ENCODE measurements at places on chromosomes 6 and 20.

DNA sequence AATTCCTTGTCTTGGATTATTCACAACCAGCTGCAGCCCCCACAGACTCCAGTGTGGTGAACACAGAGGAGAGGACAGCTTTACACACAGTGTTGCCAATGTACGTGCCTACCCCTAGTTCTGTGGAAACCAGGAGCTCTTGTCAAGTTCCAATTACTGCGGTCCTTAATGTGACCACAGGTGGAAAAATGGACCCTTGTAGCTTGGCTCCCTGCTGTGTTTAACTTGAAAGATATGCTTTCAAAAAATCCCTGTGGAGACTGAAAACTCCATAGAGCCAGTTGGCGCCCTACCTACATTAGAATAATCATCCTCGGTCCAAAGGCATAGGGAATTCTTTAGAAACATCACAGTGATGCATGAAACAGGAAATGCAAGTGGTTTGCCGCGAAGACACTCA, 118.3 kb upstream of the SLC22A23 start:
- no peak overlapping the region for H3K4me3 ChIP-seq
- H3K27ac ChIP-seq = no peak overlapping the region
- H3K36me3 ChIP-seq = no peaks in the 10 kb centered on the region
- no peaks in the 10 kb centered on the region for H3K27me3 ChIP-seq
- no peak for DNase-seq

DNA sequence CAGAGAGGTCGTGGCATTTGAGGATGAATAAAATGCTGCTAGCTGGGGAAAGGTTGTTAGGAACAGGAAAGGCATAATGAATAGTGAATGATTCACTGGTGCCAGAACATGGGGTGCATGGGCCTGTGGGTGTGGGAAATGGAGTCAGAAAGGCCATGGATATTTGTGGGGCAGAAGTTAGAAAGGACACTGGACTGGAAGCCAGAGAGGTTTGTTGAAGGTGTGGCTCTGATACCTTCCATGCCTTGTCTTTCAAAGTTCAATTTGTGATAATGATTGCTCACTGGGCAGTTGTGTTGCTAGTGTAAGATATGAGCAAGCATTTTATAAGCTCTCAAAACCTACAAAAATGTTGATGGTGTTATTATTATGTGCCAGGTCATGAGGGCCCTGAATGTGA, 32.7 kb downstream of the LRRC1 start:
- no peak overlapping the region for H3K27ac ChIP-seq
- no peaks in the 10 kb centered on the region for H3K27me3 ChIP-seq
- H3K4me1 ChIP-seq = peaks cover 29% of the 10 kb centered on the region
- no peak for DNase-seq
- no peaks in the 10 kb centered on the region for H3K36me3 ChIP-seq
- H3K4me3 ChIP-seq = no peak overlapping the region

DNA sequence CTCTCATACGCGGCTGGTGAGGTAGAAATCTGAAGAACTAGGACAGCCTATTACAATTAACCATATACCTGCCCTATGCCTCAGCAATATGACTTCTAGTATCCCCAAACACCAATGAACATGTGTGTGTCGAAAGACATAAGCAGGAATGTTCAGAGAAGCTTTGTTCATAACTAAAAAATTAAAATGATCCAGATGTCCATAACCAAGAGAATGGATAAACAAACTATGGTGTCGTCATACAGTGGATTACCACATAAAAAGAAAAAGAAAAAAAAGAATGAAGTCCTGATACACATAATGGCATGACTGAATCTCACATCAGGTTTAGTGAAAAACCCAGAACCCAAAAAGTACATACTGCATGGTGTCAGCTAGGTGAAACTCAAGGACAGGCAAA, 73.9 kb downstream of the MDN1 start:
- no peak overlapping the region for H3K4me3 ChIP-seq
- no peak for DNase-seq
- no peaks in the 10 kb centered on the region for H3K27me3 ChIP-seq
- H3K4me1 ChIP-seq = no peaks in the 10 kb centered on the region

- DNase-seq = no peak
- H3K4me1 ChIP-seq = no peaks in the 10 kb centered on the region
- H3K4me3 ChIP-seq = no peak overlapping the region
Measured at GRCh38 chr6:7183707-7184106, 75.9 kb downstream of the RREB1 start.

- no peak overlapping the region for H3K27ac ChIP-seq
- DNase-seq = no peak
- no peak overlapping the region for H3K4me3 ChIP-seq
- H3K27me3 ChIP-seq = no peaks in the 10 kb centered on the region
- no peaks in the 10 kb centered on the region for H3K4me1 ChIP-seq
- H3K36me3 ChIP-seq = no peaks in the 10 kb centered on the region
Measured at GRCh38 chr20:6559791-6560190, 207.7 kb upstream of the BMP2 start.

GRCh38 chr20:35271904-35272303, 6.0 kb downstream of the MMP24OS start:
- H3K36me3 ChIP-seq = peaks cover 23% of the 10 kb centered on the region
- peaks cover 30% of the 10 kb centered on the region for H3K4me1 ChIP-seq
- H3K27me3 ChIP-seq = no peaks in the 10 kb centered on the region

GRCh38 chr6:15754035-15754705, 91.3 kb upstream of the DTNBP1 start:
- H3K27me3 ChIP-seq = no peaks in the 10 kb centered on the region
- H3K4me1 ChIP-seq = no peaks in the 10 kb centered on the region
- H3K27ac ChIP-seq = no peak overlapping the region
- H3K36me3 ChIP-seq = no peaks in the 10 kb centered on the region
- no peak for DNase-seq
- no peak overlapping the region for H3K4me3 ChIP-seq

GRCh38 chr6:157614026-157614568, 208.9 kb upstream of the SNX9 start:
- no peak for DNase-seq
- H3K27ac ChIP-seq = no peak overlapping the region
- H3K36me3 ChIP-seq = no peaks in the 10 kb centered on the region
- H3K27me3 ChIP-seq = no peaks in the 10 kb centered on the region
- no peaks in the 10 kb centered on the region for H3K4me1 ChIP-seq
- H3K4me3 ChIP-seq = no peak overlapping the region

GRCh38 chr6:44697327-44697726, 309.8 kb downstream of the CDC5L start:
- no peak overlapping the region for H3K27ac ChIP-seq
- H3K27me3 ChIP-seq = no peaks in the 10 kb centered on the region
- DNase-seq = no peak
- no peaks in the 10 kb centered on the region for H3K4me1 ChIP-seq
- no peaks in the 10 kb centered on the region for H3K36me3 ChIP-seq

DNA sequence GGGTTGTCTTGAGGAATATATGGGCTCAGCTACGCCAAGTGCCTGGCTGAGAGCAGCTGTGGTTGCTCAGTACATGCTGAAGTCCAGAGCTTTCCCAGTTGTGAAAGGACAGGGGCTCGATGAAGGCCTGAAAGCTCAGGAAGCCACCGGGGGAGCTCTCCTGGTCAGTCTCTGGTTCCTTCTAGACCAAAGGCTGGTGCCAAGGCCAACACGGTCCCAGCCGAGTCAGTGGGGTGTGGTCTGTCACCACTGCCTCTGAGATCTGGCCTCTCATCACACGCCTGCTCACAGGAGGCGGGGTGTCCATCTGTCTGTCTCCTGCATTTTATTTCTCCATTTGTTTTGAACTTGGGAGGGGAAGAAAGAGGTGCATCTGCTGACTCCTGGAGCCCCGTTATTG, 4.9 kb upstream of the FAM83C start:
- no peaks in the 10 kb centered on the region for H3K27me3 ChIP-seq
- H3K4me3 ChIP-seq = no peak overlapping the region
- DNase-seq = no peak
- no peaks in the 10 kb centered on the region for H3K36me3 ChIP-seq
- no peak overlapping the region for H3K27ac ChIP-seq

- no peaks in the 10 kb centered on the region for H3K27me3 ChIP-seq
- no peak for DNase-seq
- H3K27ac ChIP-seq = no peak overlapping the region
- no peaks in the 10 kb centered on the region for H3K36me3 ChIP-seq
Measured at GRCh38 chr20:24818056-24818455, 131.0 kb upstream of the CST7 start.

GRCh38 chr6:113690281-113691259, 166.6 kb upstream of the MARCKS start:
- H3K27me3 ChIP-seq = no peaks in the 10 kb centered on the region
- H3K4me3 ChIP-seq = no peak overlapping the region
- H3K36me3 ChIP-seq = no peaks in the 10 kb centered on the region
- no peak overlapping the region for H3K27ac ChIP-seq

- H3K36me3 ChIP-seq = no peaks in the 10 kb centered on the region
- peak within 1 kb of the TSS; percentile 76 for H3K27ac ChIP-seq
- peak within 1 kb of the TSS; percentile 77 for H3K4me3 ChIP-seq
- peaks cover 4% of the 10 kb centered on the region for H3K4me1 ChIP-seq
- H3K27me3 ChIP-seq = no peaks in the 10 kb centered on the region
Measured at GRCh38 chr20:9068841-9069663, at the start of gene PLCB4. Gene PLCB4, plus strand, starts transcription at chr20:9069087. Its CDS starts 238,728 bp downstream, at chr20:9307815.

DNA sequence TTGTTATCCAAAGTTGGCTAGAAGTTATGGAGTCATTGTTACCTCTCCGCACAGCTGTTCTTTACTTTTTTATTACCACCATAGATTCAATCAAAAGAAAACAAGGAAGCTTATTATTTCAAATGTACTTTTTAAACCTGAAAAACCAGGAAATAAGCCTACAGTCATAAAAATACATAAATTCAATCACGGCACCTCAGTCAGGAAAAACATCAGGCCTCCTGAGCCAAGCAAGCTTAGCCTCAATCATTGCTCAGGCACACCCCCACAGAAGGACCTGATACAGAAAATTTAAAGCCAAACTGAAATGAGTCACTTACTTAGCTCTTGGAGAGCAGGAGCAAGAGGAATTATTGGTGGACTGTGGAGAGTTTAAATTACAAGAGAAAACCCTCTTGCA, 44.3 kb downstream of the MARCKS start:
- no peak overlapping the region for H3K4me3 ChIP-seq
- no peaks in the 10 kb centered on the region for H3K27me3 ChIP-seq
- H3K27ac ChIP-seq = no peak overlapping the region
- no peaks in the 10 kb centered on the region for H3K36me3 ChIP-seq
- DNase-seq = no peak

- H3K4me3 ChIP-seq = no peak overlapping the region
- DNase-seq = no peak
- H3K27me3 ChIP-seq = no peaks in the 10 kb centered on the region
- no peaks in the 10 kb centered on the region for H3K36me3 ChIP-seq
- H3K4me1 ChIP-seq = no peaks in the 10 kb centered on the region
Measured at GRCh38 chr6:40672087-40672486, 84.9 kb upstream of the LRFN2 start.

GRCh38 chr20:4795394-4795793, 73.7 kb downstream of the PRND start:
- no peak overlapping the region for H3K27ac ChIP-seq
- DNase-seq = no peak
- no peaks in the 10 kb centered on the region for H3K4me1 ChIP-seq
- no peaks in the 10 kb centered on the region for H3K27me3 ChIP-seq
- H3K4me3 ChIP-seq = no peak overlapping the region
- H3K36me3 ChIP-seq = peaks cover 22% of the 10 kb centered on the region

GRCh38 chr6:27545271-27546046, 72.6 kb upstream of the ZNF184 start:
- peaks cover 13% of the 10 kb centered on the region for H3K27me3 ChIP-seq
- H3K27ac ChIP-seq = no peak overlapping the region
- no peaks in the 10 kb centered on the region for H3K4me1 ChIP-seq
- no peak for DNase-seq
- no peaks in the 10 kb centered on the region for H3K36me3 ChIP-seq

- H3K27ac ChIP-seq = no peak overlapping the region
- H3K4me1 ChIP-seq = no peaks in the 10 kb centered on the region
- DNase-seq = no peak
- no peaks in the 10 kb centered on the region for H3K36me3 ChIP-seq
- no peak overlapping the region for H3K4me3 ChIP-seq
- H3K27me3 ChIP-seq = no peaks in the 10 kb centered on the region
Measured at GRCh38 chr6:33808641-33809180, 4.9 kb upstream of the MLN start.

DNA sequence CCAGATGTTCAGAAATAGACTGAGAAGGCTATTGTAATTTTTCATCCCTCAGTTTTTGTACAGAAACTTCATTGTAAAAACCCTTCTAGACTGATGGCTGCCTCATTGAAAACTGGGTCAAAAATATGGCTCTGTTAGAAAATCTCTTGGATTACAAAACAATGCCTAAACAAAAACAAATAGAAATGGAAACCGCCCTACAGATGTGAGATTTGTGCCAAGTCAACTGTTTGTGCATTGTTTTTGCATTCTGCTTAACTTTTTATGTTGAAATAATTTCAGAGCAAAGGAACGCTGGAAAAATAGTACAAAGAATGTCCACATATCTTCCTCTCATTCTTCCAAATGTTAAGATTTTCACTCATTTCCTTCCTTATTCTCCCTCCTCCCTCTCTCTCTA, 425.1 kb downstream of the FOXA2 start:
- no peaks in the 10 kb centered on the region for H3K4me1 ChIP-seq
- H3K36me3 ChIP-seq = no peaks in the 10 kb centered on the region
- H3K27ac ChIP-seq = no peak overlapping the region
- no peak for DNase-seq

- no peaks in the 10 kb centered on the region for H3K4me1 ChIP-seq
- no peaks in the 10 kb centered on the region for H3K27me3 ChIP-seq
- no peaks in the 10 kb centered on the region for H3K36me3 ChIP-seq
- DNase-seq = no peak
Measured at GRCh38 chr20:23331450-23332350, 18.9 kb upstream of the NXT1 start.

DNA sequence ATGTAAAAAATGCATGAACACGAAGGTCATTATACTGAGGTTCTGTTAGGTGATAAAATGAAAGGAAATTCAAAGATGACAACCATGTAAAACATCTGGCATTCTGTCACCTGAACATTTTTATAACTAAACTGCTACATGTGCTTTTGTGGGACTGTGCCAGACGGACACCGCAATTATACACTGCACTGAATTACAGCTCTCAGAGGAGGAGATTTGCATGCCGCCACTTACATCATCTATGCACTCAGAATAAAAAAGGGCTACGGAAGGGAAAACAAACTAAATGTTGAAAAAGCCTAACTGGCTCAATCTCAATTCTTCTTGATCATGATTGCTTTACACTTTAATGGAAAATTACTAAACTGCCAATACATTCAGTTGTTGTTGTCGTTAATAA, 614.0 kb upstream of the EYS start:
- no peaks in the 10 kb centered on the region for H3K4me1 ChIP-seq
- no peak overlapping the region for H3K27ac ChIP-seq
- DNase-seq = no peak
- no peaks in the 10 kb centered on the region for H3K36me3 ChIP-seq
- no peak overlapping the region for H3K4me3 ChIP-seq
